SJCRH30 (cell line): ENCODE measurements at places on chromosomes 16 and 17.
A peak's percentile ranks its signal among the peaks of the same experiment; 100 is the strongest.

DNA sequence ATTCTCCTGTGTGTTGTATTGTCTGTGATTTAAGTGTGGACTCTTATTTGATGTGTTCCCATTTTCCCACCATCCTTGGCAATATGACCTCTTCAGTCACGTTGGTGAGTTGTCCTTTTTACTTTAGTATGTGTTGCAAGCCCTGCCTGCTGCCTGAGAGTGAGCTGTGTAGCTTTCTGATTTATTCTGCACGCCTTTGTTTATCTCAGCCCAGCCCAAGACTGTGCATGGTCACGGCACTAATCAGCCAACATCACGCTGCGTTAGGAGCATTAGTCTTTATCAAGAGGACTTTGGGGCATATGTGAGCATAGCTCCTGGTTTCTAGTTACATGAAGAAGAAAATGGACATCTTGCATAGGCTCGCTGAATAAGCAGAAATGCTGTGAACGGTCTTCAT, 6.0 kb downstream of the TOM1L1 start:
- DNase-seq: peak; percentile 55

GRCh38 chr17:75909812-75910274, 5.2 kb upstream of the MRPL38 start:
- DNase-seq: no peak

- peak; percentile 80 for DNase-seq
These were observed 85.5 kb downstream of the SSH2 start for GRCh38 chr17:29844339-29845048.

GRCh38 chr16:81945665-81946064, 65.6 kb downstream of the SDR42E1 start:
- DNase-seq: no peak

DNA sequence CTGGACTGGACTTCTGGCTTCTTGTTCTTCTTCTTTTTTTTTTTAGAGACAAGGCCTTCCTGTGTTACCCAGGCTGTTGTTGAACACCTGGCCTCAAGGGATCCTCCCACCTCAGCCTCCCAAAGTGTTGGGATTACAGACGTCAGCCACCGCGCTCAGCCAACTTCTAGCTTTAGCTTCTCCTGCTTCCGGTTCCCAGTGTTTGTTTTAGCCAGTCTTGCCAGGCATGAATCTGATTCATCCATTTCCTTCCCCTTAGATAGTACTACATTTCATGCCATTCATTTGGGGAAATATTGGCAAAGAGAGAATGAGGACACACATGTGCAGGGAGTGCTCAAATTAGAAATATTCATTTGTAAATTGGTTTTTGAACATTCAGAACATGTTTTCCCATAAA, 12.1 kb upstream of the NDUFAB1 start:
- DNase-seq: no peak

DNA sequence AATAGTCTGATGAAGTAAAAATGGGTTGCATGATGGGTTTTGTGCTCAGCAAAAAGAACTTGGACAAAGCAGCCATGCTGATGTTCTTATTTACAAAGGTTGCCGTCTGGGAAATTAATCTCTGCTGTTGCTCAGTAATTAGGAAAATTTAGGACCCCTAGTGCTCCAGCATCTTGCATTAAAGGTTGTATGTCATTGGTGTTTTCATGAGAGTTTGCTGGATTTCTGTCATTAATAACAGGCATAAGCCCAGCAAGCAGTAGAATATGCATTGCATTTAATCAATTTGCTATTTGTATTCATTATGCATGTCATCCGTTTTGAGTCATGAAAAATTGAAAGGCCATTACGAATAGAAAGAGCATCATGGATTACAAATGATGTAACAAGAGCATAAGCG, 45.3 kb upstream of the C16orf78 start:
- no peak for DNase-seq

DNA sequence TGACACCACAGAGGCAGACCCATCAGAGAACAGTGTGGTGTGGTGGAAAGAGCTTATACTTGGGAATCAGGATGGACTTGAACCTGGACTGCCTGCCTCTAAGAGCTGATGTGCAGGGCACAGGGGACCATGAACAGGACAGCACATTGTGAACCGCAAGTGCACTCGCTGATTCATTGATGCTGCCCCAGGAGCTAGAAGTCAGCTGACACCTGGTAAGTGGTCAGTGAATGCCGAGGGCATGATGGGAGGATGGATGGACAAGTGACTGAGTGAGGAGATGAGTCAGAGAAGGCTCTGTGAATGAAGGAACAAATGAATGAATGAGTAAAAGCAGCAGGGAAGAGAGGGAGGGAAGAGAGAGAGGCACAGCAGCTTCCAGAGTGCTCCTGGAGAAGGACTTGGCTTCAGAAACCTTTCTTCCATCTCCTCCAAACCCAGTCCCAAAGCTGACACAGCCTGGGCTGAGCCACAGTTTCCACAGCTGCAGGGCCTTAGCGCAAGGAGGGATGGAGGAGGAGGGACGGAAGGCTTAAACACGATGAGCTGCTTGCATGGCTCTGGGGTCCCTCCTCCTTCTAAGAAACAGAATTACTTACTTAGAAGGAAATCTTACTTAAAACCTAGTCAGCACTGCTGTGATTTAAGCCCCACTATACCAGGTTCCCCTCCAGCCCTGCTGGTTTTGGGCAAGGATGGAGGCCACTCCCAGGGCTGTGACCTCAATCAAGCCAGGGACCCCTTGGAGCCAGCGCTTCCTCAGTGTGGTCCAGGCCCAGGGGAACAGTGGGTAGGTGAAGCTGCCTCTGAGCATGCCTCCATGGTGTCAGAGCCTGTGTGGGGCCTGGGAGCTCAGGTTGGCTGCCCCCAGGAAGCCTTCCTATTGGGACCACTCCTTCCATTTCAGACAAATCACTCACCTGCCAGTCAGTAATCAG, 184.6 kb downstream of the TMEM132E start:
- DNase-seq: no peak

DNA sequence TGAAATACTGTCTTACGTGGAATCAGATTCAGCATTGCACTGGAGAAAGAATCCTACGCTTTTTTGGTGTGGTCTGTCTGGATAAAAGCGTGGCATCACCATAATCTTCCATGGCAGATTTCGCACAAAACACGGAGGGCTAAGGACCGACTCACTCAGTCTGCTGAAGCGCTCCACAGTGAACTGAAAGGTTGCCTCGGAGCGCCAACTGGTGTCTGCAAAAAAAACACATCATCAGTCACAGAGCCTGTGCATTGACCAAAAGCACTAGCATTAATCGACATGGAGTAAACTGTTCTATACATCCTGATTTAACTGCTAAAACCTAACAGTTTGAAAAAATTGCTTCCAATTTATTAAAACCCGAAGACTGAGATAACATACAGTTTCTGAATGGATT, 40.5 kb downstream of the USP7 start:
- DNase-seq: no peak

GRCh38 chr17:70343114-70343513, 173.8 kb downstream of the KCNJ2 start:
- no peak for DNase-seq

DNA sequence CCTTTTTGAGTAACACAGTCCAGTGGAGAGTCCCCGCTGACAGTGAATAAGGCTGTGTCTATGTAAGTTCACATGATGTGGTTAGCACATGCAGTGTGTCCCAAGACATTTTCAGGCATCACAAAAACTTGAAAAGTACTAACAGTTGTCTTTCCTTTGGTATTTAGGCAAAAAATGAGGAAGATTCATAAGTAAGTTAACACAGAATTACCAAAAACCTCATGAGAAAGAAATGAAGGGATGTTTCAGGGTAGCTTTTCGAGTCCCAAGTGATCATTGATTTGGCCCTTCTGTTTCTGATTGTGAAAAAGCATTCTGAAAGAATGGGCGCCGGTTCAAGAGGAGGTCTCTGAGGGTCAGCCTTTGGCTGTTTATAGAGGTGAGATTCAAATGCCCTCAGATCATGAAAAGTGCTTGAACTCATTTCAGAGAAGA, 529 bp upstream of the ASPA start:
- DNase-seq: no peak

DNA sequence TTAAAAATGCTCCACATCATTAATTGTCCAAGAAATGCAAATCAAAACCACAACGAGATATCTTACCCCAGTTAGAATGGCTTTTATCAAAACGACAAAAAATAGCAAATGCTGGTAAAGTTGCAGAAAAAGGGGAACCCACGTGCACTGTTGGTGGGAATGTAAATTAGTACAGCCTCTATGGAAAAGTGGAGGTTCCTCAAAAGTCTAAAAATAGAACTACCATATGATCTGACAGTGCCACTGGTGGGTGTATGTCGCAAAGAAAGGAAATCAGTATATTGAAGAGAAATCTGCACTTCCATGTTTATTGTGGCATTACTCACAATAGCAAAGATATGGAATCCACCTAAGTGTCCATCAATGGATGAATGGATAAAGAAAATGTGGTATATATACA, 38.2 kb upstream of the ZFHX3 start:
- DNase-seq: no peak
